Epithelial cell of esophagus (primary cell): ENCODE measurements at places on chromosomes 5 and 9.

DNA sequence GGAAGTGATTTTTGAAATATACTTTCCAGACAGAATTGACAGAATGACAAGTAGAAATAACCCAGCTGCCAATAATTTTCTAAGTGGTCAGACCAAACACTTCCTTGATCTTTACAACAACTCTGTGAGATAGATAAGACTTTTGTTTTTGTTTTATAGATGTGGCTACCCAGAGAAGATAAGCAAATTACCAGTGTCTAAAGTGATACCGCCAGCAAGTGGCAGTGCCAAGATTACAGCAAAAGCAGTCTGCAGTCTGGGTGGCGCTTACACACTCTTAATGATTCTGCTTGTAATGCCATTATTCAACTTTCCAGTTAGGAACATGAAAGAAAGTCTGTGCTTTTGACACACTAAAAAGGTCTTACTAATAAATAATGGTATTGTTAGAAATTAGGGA is 92.1 kb downstream of the HCN1 start:
- DNase-seq: no peak

- DNase-seq: no peak
These were observed 29.3 kb downstream of the PPIC start for GRCh38 chr5:123007182-123007581.

DNA sequence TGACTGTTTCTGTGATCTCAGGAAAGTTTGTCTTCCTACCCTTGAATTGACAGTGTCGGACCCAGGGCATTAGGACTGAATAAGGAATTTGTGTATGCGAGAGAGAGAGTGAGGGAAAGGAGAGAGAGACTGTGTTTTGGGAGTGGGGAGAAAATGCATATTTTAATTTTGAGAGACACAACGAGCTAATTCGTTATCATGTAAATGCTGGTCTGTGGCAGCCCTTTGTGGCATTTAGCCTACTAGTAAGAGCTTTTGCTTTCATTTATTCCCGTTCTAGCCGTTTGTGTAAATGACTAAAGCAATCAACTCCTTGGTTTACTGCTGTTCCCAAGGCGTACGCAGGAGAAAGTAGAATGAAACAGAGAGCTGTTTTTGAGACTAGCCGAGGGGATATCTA is 79.8 kb upstream of the MAMDC2 start:
- DNase-seq: no peak

- peak; percentile 66 for DNase-seq
These were observed 155.8 kb upstream of the SMIM23 start for GRCh38 chr5:171629628-171630349.

GRCh38 chr9:2560180-2560579 is 61.4 kb upstream of the VLDLR start:
- DNase-seq: no peak

GRCh38 chr5:73818357-73818756 is 192.4 kb downstream of the ARHGEF28 start:
- DNase-seq: peak; percentile 82

DNA sequence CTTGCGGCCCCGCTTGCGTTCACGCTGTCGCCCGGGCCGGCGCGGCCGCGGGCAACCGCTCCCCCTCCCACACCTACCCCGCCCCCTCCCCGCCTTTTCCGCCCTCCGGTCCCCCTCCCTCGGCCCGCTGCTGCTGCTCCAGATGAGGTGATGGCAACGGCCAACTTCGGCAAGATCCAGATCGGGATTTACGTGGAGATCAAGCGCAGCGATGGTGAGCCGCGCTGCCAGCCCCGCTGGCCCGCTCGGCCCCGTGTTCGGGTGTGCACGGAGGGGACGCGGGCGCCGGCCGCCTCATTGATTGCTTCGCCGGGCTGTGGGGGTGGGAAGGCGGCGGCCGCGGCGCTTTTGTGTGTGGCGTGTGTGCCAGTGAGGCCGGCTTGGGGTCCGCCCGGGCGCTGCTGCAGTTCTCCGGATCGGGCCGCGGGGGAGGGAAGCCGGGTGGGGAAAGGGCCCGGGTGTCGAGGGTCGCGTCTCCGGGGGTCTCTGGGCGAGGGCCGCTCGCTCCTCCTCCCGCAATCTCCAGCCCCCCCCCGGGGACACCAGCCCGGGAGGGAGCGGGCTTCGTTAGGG is 403 bp downstream of the KIF2A start:
- DNase-seq: no peak

GRCh38 chr9:29796291-29796952 is 2223.1 kb upstream of the C9orf72 start:
- DNase-seq: no peak

DNA sequence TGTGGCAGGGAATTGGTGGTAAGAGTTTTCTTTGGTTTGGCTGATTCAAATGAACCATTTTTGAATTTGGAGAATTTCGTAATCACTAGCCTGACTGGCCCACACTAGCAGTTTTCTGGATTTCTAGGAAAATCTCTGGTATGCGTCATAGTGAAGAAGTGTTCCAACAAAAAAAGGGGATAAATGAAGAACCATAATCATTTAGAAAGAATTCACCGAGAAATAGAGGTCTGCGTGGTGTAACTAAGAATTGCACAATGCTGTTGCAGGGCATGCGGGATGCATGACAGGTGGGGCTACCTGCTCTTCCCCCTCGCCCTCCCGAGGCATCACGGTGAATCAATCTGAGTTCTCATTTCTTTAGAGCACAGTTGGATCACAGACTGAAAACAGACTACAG is 232.3 kb upstream of the PAPPA start:
- no peak for DNase-seq

- DNase-seq: no peak
These were observed 55.6 kb downstream of the S1PR3 start for GRCh38 chr9:89046832-89047231.

DNA sequence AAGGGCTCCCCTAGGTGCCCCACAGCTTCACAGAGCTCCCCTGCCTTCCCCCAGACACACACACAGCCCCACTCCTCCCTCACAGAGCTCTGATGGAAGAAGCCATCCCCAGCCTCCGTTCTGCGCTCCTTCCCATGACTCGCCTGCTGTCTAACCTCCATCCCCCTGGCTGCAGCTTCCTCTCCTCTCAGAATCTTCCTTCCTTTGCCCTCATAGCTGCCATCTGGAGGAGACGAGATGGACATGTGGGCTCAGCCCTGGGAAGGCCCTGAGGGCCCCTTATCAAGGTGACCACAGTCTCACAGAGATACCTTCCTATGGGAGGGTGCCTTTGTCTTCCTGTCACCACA is 94.3 kb downstream of the PCDH1 start:
- no peak for DNase-seq

GRCh38 chr5:24291916-24292315 is 352.9 kb downstream of the CDH10 start:
- no peak for DNase-seq

DNA sequence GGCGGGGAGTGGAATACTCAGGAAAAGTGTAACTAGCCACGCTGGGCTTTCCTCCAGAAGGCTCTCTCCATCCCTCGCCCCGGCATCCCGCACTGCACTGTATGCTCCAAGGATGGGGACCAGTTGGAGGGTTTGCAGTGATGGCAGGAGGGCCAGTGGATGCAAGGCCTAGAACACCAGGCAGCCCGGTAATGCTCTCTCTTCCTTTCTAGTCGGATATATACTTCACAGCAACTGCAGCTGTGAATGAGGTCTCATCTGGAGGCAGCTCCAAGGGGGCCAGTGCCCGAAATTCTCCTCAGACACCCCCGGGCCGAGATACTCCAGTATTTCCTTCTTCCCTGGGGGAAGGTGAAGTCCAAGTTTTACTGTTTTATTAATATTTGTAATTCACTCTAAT is 10.0 kb upstream of the SLC2A8 start:
- no peak for DNase-seq

DNA sequence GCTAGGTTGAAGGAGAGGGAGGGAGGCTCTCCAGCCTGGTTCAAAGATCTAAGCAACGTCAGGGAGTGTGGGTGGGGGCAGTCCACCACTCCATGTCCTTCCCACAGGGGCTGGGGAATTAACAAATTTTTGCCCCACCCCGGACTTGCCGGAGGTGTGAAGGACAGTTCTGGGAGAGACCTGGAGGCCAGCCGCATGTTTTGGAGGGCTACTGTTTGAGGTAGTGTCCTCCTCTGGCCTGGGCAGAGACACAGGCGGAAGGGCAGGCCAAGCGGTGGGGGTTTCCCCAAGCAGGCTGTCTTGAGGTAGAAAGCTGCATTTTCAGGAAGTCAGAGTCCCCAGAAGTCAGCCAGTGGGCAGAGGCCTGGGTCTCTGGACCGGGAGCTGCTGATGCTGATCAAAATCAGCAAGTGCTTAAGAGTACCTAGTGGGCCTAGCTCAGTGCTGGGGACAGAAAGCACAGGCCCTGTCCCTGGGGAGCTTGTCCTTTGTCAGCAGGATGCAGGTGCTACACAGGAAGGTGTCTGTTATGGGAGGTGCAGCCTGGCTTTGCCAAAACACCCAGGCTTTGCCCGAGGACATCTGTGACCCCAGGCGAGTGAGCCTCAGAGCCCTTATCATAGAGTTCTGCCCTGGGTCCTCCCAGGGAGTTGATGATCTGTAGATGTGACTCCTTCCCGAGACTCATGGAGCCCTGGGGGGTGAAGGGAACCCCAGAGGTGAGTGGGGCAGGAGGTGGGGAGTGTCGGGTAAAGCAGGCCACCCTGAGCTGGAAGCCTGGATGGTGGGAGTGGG is 18.5 kb downstream of the JADE2 start:
- DNase-seq: no peak

GRCh38 chr9:100346836-100347235 is 5.9 kb downstream of the TEX10 start:
- DNase-seq: no peak

DNA sequence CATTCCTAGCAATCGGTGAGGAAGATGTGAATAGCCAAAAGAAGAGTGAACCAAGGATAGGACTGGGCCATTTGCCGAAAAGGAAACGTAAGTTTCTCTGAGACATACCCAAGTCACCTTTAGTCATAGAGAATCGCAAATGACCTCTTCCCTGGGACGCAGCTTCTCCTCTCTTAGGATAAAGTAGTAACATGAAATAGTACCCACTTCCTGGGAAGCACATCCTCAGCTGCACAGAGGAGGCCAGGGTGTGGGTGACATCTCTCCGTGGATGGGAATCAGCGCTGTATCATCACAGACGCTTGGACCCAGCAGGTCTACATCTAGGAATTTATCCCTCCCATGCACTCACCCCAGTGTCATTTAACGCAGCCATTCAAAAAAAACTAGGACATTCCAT is 120.9 kb upstream of the PHYKPL start:
- DNase-seq: no peak

GRCh38 chr5:59673438-59674058 is 220.0 kb downstream of the PDE4D start:
- DNase-seq: peak; percentile 61

DNA sequence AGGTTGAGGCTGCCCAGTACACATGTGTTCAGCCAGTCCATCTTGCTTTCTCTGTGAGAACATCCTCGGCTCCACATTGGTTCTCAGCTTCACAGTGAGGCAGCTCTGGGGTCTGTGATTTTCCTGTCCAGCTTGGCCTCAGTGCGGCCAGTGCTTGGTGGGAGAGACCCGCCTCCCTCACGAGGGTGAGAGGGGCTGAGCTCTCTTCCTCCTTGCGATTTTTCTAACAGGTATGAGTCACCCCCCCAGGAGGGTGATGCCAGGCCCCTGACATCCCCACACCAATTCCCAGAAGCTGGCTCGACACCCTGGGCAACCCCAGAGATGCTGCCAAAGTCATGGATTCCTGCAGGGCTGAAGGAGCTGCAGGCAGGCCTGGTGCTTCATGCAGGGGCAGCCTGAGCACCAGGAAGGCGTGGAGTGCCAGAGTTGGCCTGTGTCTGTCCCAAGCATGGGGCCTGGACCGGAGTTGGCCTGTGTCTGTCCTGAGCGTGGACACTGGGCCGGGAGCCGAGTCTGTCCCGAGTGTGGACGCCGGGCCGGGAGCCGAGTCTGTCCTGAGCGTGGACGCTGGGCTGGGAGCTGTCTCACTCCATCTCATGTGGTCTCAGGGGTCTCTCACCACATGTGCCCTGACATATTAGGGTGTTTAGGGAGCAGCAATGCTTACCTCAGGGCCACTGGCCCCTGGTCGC is 408.6 kb upstream of the IRX4 start:
- no peak for DNase-seq

GRCh38 chr5:149445343-149445738 is 66.2 kb upstream of the IL17B start:
- no peak for DNase-seq

DNA sequence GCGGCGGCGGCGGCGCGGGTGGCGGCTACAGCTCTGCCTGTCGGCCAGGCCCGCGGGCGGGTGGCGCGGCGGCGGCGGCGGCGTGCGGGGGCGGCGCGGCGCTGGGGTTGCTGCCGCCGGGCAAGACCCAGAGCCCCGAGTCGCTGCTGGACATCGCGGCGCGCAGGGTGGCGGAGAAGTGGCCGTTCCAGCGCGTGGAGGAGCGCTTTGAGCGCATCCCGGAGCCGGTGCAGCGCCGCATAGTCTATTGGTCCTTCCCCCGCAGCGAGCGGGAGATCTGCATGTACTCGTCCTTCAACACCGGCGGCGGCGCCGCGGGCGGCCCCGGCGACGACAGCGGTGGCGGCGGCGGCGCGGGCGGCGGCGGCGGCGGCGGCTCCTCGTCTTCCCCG is 296 bp downstream of the ZSWIM6 start:
- no peak for DNase-seq

- DNase-seq: no peak
These were observed 278.0 kb upstream of the NUDT12 start for GRCh38 chr5:103840600-103840999.

- DNase-seq: peak; percentile 27
These were observed 54.1 kb downstream of the MRPS30 start for GRCh38 chr5:44862808-44863207.

DNA sequence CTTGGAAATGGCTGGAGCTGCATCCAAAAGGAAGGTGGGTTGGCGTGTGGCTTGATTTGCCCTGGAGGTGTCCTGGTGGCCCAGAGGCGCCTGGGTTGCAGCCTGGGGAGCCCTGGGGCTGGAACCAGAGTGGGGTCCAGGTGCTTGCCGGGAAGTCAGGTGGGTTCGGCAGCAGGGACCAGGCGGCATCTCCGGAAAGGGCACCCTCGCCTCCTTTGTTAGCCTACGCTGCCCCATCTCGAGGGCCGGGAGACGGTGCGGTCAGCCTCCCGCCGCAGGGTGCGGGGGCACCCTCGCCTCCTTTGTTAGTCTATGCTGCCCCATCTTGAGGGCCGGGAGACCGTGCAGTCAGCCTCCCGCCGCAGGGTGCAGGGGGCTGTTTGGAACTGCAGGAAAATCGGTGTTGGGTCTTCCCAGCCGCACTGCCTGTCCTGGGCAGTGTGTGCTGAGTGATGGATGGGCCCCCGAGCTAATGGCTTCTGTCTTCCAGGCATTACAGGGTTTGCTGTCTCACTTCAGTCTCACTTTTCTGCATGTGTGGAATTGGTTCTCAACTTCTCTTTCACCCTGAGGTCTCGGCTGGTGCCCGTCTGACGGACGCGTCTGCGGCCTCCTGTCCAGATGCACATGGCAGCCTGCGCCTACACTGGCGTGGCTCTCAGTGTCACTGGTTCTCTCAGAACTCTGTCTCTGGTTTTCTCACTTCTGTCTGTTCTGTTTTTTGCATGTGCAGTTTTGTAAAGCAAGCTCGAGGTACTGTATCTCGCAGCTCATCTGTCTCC is 139.0 kb downstream of the CACNA1B start:
- DNase-seq: no peak

GRCh38 chr9:38025166-38025565 is 43.9 kb downstream of the SHB start:
- DNase-seq: no peak
